HS-5 (cell line): ENCODE measurements at places on chromosomes 11 and 22.
A peak's percentile ranks its signal among the peaks of the same experiment; 100 is the strongest.

GRCh38 chr11:96905143-96905542 is 515.3 kb downstream of the JRKL start:
- DNase-seq = no peak

- DNase-seq = no peak
These were observed 10.1 kb downstream of the SLC5A1 start for GRCh38 chr22:32052936-32053791.

GRCh38 chr11:86869531-86869930 is 69.2 kb downstream of the PRSS23 start:
- DNase-seq = no peak

DNA sequence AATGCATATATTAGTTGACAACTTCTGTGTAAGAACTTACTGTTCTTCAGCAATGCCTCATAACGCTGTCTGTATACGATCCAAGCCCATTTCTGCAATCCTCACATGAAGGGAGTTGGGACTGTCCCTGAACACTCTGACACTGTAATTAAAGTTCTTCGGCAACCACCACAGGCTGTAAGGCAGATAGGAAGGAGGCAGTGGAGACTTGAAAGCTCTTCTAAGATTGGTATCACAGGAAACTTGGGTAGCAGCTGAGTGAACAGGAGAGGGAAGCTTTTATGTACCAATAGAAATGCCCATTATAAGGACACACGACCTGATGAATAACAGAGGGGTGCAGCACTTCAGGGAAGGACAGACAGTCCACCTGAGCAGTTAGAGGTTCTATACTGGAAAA is 12.0 kb upstream of the GAB2 start:
- DNase-seq = no peak

DNA sequence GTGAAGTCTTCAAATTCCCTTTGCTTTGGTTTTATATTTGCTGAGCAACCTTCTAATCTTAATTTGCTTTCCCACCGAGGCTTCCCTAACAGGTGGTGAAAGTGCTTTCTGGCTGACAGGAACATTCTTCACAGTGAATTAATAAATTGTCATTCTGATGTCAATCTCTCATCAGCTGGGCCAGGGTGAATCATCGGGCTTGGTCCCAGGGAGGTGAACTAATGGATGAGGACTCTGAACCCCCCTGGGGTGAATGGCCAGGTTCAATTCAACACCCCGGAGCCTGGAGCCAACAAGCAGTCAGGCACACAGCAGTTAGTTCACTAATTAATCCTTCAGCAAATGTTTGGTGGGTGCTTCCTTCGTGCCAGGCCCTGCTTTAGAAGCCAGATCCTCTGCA is 155.4 kb upstream of the PDGFD start:
- DNase-seq = no peak

DNA sequence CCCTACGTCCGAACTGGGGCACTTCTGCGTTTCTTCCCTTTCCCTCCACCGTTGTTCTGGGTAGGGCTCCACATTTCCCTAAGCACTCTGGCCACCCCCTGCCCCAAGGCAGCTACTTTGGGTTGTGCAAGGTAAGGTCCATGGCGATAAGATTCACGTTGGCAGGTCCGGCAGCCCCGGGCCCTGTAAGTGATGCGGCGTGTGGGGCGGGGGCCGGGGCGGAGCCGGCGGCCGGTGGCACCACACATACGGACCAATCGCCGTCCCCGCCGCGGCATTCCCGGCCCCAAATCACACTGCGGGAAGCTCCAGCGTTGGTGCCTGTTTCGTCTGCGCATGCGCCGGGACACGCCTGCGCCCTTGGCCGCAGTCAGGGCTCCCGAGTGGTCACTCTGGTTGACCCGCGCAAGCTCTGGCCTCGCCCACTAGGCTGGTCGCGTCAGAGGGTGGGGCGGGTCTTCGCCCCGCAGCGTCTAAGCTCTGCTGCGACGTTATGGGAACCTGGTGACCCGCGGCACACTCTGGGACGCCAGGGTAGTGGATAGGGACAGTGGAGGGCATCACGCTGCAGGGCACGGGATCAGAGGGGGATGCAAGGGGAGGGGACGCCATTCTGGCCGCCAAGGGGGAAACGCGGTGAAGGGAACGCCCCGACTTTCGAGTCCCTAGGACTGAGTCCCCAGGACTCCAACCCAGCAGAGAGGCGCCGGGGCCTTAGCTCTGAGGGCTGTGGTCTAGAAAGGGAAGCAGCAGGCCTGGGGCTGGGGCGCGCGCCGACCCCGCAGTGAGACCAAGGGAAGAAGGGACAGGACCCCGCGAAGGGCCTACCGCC is 1.6 kb downstream of the FADS1 start:
- DNase-seq = peak; percentile 82

DNA sequence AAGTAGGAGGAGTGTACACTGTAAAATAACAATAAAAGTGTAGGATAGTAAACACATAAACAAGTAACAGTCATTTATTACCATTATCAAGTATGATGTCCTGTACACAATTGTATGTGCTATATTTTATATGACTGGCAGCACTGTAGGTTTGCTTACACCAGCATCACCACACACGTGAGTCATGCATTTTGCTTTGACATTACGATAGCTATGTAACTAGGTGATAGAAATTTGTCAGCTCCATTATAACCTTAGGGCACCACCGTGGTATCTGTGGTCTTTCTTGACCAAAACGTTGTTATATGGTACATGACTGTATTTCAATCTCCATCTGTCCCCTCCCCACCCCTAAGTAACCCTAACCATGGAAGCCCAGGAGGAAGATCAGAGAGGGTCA is 1.1 kb downstream of the DNAL4 start:
- no peak for DNase-seq

- no peak for DNase-seq
These were observed 13.7 kb downstream of the POU2AF3 start for GRCh38 chr11:111312076-111312475.

GRCh38 chr22:48279461-48279756 is 1517.0 kb downstream of the TBC1D22A start:
- DNase-seq = no peak

DNA sequence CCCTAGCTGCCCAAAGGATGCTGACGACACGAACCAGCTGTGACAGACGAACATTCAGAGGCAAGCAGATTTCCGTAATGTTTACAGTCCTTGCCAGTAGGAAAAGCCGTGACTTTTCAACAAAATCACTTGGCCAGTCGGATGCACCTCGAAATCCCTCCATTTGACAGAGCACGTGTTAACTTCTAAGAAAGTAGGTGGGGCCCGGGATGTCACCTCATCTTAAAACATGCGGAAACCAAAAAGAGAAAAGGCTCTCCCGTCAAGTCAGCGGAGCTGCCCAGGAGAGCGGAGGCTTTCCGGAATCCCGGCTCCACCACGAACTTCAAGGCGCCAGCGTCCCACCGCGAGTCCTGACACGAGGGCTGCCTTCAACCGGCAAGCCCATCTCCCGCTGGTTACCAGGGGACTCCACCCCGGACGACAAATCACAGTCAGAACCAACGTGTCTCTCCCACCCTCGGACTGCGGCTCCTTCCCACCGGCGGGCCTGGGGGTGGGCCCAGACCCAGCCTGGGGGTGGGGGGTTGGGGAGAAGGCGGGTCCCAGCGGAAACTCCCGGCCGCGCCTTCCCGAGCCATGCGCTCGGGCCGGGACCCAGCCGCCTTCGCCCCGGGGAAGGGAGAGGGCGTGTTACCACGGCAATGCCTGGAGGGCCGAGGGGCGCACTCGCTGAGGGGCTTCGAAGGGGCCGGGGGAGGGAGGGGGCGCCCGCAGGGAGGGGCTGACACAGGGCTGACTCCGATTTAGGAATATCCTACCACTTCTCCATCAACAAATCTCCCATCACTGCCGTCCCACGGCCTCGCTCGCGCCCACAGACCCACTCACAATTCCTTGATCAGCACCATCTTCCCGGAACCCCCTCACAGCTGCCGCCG is 475 bp downstream of the PITPNB start:
- DNase-seq = peak; percentile 34

- DNase-seq = no peak
These were observed 17.0 kb downstream of the TNKS1BP1 start for GRCh38 chr11:57307666-57308270.

DNA sequence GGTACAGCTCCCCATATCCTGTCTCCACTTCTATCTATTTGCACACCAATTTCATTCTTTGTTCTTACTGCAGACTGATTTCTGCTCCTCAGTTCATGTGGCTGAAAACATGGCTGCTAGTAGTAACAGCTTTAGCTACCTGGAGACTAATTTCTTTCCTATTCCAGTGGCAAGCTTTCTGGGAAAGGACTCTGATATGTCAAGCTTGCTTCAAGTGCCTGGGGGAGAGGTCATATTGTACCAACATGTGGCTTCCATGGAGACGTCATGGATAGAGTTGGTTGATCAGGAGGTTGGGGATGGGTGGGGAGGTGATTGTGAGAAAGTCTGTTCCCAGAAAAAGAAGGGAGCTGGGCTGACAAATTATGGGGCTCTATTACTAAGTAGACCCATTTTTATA is 44.9 kb downstream of the ADM start:
- DNase-seq = no peak

GRCh38 chr11:32919338-32919737 is 26.7 kb downstream of the QSER1 start:
- no peak for DNase-seq

GRCh38 chr22:17601031-17601430 is 27.5 kb downstream of the ATP6V1E1 start:
- DNase-seq = no peak

- no peak for DNase-seq
These were observed 160.6 kb upstream of the BDNF start for GRCh38 chr11:27860811-27861210.

DNA sequence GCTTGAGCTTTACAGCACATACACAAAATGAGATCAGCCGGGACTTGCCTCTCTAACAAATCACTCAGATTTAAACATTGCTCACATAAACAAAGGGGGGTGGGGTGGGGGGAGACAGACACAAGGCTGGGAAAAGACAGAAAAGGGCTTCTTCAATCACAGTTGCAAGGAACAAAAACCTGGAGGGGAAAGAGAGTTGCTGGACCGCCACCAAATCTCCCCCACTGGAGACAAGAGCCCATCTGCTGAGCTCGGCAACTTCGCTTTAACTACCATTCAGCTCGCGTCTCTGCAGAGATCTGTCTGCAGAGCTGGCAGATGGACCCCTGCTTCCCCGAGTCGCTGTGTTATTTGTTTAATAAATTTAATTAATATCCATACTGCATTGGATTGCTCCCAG is 165.0 kb downstream of the RCN1 start:
- DNase-seq = no peak

GRCh38 chr11:130020323-130020722 is 17.7 kb upstream of the PRDM10 start:
- no peak for DNase-seq

DNA sequence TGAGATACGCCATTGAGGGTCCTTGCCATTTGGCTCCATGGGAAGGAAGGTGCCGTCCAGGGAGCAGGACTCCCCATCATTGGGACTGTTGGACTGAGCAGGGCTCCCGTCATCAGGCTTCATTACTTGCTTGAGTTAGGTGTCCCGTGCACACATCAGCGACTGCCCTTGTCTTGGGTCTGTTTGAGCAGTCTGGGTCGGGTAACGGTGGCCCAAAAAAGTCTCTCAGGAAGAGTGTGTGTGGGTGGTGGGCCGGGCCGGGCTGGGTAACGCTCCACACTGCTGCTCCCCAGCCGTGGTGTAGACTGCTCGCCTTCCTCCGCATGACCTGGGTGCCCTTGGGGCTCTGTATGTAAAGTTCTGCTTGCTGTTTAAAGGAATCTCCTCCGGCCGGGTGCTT is 293.5 kb downstream of the TBC1D22A start:
- DNase-seq = no peak

- DNase-seq = no peak
These were observed 61.0 kb downstream of the ISX start for GRCh38 chr22:35126993-35127392.

DNA sequence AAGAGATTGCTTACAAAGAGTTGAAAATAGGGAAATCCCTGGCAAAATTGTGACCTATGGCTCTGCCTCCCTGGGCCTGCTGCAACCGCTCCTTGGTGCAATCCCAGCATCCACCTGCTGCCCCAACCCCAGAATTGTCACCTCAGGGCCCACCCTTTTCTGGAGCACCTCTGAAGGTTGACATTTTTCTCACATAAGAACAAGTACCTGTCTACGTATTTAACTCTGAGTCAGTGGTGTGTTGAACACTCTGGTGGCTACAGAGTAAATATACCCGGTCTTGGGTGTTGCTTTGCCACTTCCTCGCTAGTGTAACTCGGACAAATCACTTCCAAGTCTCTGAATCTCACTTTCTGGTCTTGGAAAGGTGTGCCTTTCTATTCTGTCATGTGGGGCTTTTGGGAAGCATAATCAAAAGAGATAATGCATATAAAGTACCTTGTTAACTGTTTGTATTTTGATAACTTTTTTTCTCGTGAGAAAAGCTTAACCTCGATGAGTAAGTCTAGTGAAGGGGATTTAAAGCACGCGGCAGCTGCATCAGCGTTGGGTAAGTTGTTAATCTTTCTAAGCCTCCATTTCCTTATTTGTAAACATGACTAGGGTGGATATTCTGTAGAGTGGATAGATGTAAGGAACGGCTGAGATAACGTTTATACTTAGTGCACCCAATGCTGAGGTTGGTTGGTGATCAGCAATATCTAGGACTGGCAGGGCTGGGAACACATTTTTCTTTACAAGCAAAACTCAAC is 881.2 kb downstream of the OPCML start:
- DNase-seq = no peak

GRCh38 chr11:36230779-36231699 is 58.2 kb downstream of the COMMD9 start:
- no peak for DNase-seq

GRCh38 chr22:37931893-37932389 is 21.5 kb downstream of the C22orf23 start:
- DNase-seq = no peak

DNA sequence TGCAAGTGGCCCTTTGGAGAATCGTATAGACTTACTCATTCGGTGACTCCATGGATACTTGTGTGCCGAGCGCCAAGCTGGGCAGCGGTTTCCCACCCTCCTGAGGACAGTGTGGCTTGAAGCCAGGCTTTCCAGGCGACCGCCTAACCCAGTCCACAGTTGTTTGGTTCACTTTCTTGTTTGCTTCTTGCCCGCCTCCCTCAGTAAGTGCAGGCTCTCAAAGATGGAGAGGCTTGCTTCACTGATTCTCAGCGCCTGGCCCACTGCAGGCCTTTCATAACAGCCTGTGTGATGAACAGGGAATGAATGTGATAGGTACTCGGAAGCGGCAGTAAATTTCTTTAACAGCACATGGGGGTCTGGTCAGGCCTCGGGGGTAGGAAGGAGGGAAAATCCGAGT is 11.2 kb upstream of the MDK start:
- DNase-seq = no peak

DNA sequence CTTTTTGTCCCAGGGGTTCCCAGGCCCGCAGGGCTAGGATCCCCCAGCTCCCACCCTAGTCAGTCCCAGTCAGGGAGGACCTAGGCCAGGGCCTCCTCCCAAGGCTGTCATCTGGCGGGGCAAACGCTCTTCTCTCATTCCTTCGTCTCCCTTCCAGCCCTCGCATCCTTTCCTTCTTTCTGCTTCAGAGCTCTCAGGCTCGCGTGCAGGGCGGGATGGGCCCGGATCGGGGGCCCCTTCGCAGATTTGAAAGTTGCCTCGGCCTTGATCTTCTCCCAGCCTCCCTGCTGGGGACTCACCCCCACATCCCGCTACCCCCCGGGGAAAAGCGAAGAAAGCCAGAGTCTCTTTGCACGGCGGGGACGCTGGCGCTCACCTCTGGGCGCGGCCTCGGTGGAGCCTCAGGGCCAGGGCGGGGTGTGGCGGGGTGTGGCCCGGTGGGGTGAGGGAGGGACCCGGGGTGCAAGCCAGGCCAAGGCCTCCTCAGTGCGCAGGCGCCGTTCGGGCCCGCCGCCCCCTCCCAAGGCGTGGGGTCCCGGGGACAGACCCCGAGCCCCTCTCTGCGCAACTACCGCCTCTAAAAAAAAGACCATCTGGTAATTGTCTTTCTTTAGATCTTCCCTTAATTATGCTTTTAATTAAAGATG is 14.8 kb upstream of the PAX6 start:
- no peak for DNase-seq

- DNase-seq = no peak
These were observed 95.2 kb upstream of the PDGFD start for GRCh38 chr11:104259121-104259610.
